ENCODE measurements at places on chromosomes 2 and 18.
A peak's percentile ranks its signal among the peaks of the same experiment; 100 is the strongest.

- no peak for DNase-seq
Measured at GRCh38 chr18:388200-388599, 112.3 kb downstream of the COLEC12 start.

DNA sequence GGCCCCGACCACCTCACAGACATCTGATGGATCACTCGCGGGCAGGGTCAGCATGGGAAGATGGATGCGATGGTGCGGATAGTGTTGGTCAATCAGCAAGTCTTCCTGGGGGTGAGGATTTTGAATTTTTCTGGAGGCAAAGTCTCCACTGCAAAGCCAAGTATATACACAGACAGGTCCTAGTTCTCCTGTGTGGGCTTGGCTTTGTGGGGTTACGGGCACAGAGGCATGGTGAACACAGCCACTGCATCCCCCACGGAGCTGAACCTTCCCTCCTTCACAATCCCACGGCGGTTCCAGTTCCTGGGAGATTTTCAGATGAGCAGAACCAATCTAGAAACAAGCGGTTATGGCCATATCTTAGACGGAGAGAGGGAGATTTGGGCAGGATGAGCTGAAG, 35.8 kb downstream of the CNGA3 start:
- no peak for DNase-seq

DNA sequence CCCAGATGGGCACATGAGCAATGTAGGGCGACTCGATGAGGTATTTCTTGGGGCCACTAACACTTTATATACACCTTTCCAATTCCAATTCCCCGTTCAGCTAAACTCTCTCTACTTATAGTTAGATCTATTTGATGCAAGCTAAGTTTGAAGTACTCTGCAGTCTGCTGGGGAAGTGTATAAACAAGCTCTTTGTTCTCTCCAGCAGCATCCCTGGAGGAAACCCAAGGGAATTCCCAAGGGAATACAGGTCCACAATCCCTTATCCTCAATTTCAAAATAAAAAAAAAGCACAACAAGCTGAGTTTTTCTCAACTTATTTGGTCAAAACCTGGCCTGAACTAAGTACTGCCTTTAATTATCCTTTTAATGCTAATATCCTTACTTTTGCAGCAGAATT, 433.3 kb downstream of the NBAS start:
- no peak for DNase-seq

DNA sequence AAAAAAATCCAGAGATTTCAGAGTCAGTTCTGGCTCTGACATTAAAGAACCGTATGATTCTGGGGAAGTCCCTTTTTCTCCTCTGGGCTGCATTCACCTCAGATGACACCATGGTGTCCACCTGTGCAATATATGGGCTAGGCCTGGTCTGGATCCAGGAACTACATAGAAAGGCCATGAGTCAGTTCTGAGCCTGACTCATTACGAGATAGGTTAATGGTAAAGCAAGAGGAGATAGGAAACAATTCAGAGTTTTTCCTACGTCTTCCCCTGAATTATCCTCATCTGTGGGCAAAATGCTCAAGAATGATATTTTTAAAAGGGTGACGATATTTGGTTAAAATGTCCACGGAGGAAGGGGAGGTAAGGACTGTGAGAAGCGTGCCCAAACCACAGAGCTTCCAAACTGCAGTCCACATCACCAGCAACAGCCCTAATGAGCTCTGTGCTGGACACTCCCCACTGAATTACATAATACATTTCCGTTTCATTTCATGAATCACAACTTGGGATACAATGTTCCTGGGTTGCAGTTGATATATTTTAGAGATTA, 180.1 kb upstream of the OSR1 start:
- DNase-seq = no peak

DNA sequence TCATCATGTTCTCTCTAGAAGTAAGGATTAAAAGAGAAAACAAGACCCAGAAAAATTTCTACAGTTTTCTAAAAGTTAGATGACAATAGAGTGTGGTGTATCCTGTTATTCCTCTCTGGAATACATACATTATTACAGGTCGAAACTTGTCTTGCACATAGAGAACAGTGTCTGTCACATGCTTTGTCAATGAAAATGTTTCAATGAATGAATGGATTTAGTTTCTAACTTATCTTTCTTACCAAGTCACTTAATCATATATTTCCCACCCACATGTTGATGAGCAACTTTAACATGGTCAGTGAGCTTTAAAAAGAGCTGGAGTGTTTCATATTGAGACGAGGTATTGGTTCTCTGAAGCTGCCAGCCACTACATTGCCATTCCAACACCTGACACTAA, 4.3 kb downstream of the DSG4 start:
- DNase-seq = no peak

DNA sequence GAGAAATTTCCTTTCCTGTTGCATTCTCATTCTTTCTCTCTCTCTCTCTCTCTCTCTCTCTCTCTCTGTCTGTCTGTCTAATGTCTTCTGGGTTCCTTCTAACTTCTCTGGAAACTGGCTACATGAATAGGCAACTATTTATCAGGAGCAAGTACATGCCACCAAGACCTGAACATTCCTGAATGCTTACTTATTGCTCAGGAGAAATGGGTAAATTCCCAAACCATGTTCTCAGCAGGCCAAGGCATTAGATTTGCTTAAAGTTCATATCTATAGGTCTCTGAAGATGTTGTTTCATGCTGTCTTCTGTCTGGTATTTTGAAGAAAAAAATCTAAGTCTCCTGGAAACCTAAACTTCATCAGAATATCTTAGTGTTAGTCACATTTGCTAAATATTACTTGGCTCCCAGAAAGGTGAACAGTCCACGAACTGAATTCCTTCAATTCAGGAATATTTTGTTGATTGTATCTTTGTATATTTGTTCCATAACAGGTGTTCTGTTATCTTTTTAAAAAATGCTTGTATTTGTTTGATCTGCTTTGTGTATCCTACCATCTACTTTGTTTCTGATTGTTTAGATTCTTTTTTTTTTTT, 77.2 kb upstream of the FIGN start:
- DNase-seq = no peak

- DNase-seq = no peak
Measured at GRCh38 chr2:21543630-21544029, 419.9 kb downstream of the TDRD15 start.

DNA sequence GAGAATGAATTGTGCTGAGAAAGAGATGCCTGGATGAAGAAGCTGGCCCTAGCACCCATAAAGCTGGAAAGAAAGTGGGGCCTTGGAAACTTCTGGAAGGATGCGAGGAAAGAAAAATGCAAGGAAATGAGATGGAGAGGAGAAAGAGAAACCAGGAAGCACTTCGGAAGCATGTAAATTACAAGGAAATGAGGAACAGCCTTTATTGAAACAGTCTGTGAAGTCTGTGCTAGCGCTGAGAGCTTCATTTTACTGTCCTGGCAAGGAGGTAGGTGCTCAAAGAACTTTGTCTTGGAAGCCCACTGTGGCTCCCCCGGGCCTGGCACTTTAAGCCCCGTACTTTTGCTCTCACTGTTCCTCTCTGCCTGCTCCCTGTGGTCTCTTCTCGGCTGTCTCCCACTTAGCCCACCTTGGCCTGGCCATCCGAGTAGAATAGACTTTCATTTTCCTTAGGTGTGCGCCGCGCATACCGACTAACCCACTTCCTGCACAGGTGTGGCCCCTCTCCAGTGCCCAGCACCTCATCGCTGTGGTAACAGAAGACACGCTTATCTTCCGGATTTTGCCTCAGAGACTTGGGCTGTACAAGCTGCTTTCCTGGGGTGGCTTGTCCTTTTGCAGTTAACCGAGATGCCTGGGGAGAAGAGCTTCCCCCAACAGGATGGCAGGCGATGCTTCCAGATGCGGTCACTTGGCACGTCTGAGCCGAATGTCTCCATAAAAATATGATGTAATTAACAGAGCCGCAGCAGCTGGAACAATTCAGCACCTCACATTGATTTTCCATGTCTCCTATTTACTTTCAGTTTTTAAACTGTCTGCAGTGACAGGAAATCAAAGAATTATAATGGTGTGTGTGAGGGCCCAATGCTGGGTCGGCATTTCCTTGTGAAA, 199.6 kb downstream of the HRH4 start:
- peak; percentile 20 for DNase-seq

GRCh38 chr2:46747297-46747818, 168.2 kb downstream of the MCFD2 start:
- no peak for DNase-seq

DNA sequence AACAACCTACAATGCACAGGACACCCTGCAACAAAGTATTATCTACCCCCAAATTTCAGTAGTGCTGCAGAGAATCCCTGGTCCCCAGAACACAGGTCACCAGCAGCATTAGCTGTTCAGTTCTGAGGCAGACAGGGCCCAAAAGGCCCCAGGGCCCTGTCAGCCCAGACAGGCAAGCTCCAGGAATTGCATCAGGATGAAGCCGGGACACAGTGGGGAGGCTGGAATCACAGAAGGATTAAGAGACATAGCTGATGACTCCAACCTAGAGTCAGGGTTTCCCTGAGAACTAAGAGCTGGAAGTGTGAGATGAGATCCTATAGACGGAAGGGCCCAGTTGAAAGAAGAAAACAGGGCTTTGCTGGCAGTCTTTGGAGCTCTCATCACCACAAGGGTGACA, 148.1 kb downstream of the GALNT14 start:
- no peak for DNase-seq

DNA sequence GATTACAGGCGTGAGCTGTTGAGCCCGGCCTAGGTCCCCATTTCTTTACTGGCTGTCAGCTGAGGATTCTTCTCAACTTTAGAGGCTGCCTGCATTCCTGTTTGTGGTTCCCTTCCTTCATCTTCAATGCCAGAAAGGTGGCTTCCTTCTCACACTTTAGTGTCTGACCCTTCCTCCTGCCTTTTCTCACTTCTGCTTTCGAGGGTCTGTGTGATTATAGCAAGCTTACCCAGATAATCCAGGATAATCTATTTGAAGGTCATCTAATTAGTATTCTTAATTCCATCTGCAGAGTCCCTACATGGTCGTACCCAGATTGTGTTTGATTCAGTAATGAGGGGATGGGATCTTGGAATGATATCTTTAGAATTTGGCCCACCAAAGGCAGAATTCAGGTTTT, 157.4 kb downstream of the TANC1 start:
- no peak for DNase-seq

DNA sequence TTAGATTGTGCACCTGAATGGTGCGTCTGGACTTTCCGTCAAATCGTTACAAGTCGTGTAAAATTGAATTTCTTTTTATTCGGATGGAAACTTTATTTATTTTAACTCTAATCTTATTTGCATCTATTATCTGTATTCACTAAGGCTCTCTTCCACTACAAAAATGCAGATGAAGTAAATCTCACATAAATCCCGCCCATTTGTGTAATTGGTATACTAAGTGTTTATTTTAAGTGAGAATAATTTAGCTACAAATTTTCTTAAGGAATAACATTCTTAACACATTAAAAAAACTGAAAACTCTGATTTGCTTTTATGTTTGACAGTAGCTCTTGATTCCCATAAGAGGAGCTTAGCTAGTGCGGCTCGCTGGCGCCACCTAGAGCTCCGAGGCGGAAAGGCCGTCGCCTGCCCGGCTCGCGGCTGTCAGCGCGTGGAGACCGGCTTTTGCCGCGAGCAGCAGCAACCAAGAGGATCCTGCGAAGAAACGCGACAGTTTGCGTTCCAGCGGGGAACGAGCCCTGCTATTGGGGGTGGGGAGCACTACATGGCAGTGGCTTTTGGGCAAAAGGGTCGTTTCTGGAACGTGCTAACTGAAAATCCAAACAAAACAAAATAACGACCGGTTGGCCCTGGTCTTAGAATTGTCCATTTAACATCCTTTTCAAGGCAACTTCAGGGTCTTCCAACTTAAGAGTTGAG, 6.7 kb downstream of the SP9 start:
- peak; percentile 89 for DNase-seq

DNA sequence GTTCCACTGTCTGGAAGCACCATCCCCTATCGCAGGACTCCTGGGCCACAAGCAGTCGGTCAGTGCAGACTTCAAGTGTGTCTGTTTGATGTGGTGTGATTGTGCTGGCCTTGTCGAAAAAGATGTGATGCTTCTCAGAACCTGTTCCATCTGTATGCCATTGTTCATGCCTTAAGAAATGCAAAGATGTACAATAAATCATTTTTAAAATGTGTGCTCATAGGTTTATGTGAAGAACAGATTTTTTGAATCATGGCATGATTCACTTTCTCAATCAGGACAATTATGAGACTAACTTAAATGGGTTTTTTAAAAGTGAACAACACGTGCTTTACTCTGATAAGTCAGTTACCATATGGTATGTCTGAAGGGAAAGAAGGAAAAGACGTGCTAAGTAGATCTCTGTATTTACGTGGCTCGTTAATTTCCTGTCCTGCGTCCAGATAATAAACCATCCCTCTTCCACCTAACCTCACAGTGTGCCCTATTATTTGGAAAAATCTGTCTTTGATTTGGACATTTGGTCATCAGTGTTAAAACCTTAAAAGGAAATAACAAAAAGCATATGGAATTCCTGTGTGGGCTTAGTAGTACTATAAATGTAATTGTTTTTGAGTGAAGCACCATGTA, 54.9 kb downstream of the PRKRA start:
- no peak for DNase-seq

GRCh38 chr2:173880561-173880960, 84.6 kb downstream of the SP3 start:
- DNase-seq = no peak

DNA sequence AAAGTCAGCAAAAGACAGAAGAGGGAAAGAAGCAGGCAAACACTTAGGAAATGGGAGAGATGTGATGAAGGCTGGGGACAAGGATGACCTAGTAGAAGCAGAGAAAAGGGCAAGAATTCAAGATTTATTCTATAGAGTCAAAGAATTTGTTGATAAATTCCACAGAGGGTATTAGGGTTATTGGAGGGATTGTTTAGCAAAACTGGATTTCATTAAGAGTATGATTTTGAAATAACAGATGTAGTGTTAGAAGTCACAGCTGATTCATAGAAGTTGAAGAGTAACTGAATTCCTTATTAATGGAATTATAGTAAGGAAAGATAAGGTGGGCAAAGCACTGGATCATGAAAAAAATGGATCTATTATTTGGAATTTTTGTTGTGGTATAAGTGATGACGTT, 48.6 kb downstream of the CEP192 start:
- DNase-seq = no peak

GRCh38 chr18:7764405-7764804, 197.3 kb downstream of the PTPRM start:
- no peak for DNase-seq

- no peak for DNase-seq
Measured at GRCh38 chr2:9280224-9280623, 73.6 kb downstream of the ASAP2 start.

- DNase-seq = no peak
Measured at GRCh38 chr2:134120406-134120732, 133.5 kb upstream of the MGAT5 start.

GRCh38 chr2:221467610-221468009, 104.5 kb downstream of the EPHA4 start:
- DNase-seq = no peak
